ENCODE measurements at places on chromosomes 12 and 14. TPM values are rescaled to one million over a fixed set of nuclear protein-coding genes. Genes with fewer than 3 reads are reported as not detected.

DNA sequence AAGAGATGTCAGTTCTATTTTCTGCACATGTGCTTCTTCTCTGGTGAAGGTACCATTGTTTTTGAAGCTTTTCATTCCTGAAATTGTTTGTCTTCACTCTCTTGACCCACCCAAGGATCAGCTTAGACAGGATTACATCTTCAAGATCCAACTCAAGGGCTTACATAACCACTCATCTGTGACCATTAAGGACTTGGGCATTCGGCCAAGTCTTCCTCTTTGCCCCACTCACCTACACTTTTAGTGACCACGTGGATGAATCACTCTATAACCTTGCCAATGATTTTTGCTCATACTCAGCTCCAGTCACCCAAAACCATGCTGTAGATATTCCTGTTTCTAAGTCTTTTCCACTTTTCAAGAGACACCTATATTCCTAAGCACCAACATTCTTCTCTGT lies 36.5 kb upstream of the SSTR1 start:
- no peak for DNase-seq

DNA sequence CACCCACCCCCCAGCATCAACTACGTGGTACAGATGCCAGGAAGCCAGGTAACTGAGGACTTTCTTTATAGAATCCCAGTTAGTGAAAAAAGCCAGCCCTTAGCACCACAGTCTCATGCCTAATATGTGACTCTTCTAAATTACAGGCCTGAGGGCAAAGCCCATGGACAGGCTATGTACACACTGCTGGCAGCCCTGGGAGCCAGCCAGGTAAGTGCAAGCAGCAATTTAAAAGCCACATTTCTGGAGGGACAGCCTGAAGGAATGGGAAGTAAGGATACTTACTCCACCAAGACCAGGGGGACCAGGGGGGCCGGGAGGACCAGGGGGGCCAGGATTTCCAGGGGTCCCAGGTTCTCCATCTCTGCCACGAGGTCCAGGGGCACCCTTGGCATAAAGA lies 7.0 kb downstream of the COL2A1 start:
- DNase-seq: no peak

- DNase-seq: no peak
These were observed 233.8 kb downstream of the ITPR2 start for GRCh38 chr12:26599096-26599695.

Gene STAB2
- 0.12 TPM for total RNA-seq

Gene DDX24
- total RNA-seq: 104 TPM
